ENCODE measurements at places on chromosomes 6 and 20. TPM values are rescaled to one million over a fixed set of nuclear protein-coding genes. Genes with fewer than 3 reads are reported as not detected.

DNA sequence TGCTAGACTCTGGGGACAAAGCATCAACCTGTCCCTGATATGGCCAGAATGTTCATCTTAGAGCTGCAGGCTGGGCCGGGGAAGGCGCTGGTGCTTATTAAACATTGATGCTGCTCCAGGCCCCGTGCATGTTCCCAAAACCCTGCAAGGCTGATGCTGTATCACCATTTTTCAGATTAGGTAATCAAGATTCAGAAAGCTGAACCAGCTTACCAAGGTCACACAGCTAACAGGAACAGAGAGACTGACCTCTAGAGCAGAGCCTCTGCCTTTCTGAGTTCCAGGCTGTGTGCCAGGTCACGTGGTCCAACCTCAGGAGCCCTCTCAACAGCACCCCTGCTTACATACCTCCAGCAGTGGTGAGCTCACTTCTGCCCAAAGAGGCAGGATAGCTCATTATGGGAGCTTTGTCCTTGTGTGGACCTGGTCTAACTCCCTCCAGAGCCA is 16.1 kb upstream of the VSTM2L start:
- H3K27me3 ChIP-seq = no peaks in the 10 kb centered on the region
- H3K4me3 ChIP-seq = no peak overlapping the region
- no peak for DNase-seq
- no peaks in the 10 kb centered on the region for H3K36me3 ChIP-seq

- peaks cover 5% of the 10 kb centered on the region for H3K4me1 ChIP-seq
- DNase-seq = no peak
- no peaks in the 10 kb centered on the region for H3K36me3 ChIP-seq
- no peak overlapping the region for H3K27ac ChIP-seq
Observed at GRCh38 chr6:141460743-141461484, 671.8 kb upstream of the GJE1 start.

DNA sequence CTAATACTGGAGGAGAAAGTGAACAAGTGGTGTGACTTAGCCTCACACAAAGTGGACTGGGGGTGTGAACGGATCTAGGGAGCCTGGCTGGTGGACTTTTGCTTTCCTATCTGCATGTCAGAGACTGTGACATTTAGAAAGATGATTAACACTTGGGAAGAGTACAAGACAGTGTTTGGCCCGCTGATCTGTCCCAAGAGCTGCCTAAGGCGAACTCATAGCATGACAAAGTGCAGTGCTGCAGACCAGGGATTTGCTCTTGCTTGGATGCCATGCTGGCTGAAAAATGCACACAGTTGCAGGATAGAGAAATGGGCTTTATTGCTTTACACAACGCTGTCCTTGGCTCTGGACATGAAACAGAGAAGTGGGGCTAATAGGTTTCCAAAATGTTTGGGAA is 386.0 kb upstream of the MAN1A1 start:
- H3K27me3 ChIP-seq = no peaks in the 10 kb centered on the region
- no peak overlapping the region for H3K4me3 ChIP-seq
- DNase-seq = no peak
- H3K36me3 ChIP-seq = no peaks in the 10 kb centered on the region
- H3K4me1 ChIP-seq = no peaks in the 10 kb centered on the region
- no peak overlapping the region for H3K27ac ChIP-seq

Gene HCRTR2
- not detected for total RNA-seq

- no peak overlapping the region for H3K27ac ChIP-seq
- no peak for DNase-seq
- H3K36me3 ChIP-seq = no peaks in the 10 kb centered on the region
- H3K4me3 ChIP-seq = no peak overlapping the region
Observed at GRCh38 chr6:131460614-131461000, 112.4 kb upstream of the ARG1 start.

Gene STX11
- total RNA-seq = 5.3 TPM

GRCh38 chr6:13655700-13656099 is 40.6 kb downstream of the NOL7 start:
- no peak for DNase-seq
- H3K27me3 ChIP-seq = no peaks in the 10 kb centered on the region
- H3K27ac ChIP-seq = no peak overlapping the region
- H3K4me3 ChIP-seq = no peak overlapping the region
